ENCODE measurements at places on chromosomes 5 and 9.

- DNase-seq, result no peak
These were observed 3.2 kb upstream of the TLE4 start for GRCh38 chr9:79568337-79569101.

GRCh38 chr5:174900240-174900865, 176.0 kb downstream of the MSX2 start:
- no peak for DNase-seq

- no peak for DNase-seq
These were observed 7.6 kb upstream of the CAMSAP1 start for GRCh38 chr9:135914921-135915320.

- no peak for DNase-seq
These were observed 161.4 kb downstream of the PIK3R1 start for GRCh38 chr5:68376935-68377334.

- no peak for DNase-seq
These were observed 118.2 kb downstream of the BOD1 start for GRCh38 chr5:173498286-173498685.

DNA sequence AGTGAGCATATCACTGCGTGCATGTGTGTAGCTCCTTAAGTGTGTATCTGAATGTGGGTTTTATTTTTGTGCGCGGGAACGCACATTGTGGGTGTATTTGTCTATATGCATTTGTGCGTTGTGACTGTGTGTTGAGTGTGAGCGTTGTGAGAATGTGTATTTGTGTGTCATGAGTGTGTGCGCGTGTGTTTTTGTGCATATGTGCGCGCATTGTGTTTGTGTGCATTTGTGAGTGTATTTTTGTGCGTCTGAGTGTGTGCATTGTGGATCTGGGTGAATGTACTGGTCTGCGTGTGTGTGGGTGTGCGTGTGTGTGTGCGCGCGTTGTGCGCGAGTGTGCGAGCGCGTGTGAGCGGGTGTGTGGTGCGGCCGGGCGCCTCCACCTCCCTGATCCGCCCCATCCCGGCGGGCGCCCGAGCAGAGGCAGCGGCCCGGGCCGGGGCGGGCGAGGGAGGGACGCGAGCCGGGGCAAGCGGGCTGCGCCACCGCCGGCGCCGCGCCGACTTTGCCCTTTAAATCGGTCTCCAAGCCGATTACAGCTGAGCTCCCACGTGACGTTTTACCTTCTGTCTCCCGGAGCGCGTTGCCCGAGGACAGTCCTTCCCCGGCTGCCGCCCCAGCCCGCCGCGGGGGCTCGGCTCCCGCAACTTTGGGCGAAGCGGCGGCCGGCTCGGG, at the start of gene RASGRF2:
Gene RASGRF2 (plus strand): TSS at position 596 of the 675 bp plus-strand sequence. CDS start 376 bp downstream, outside the sequence.
- peak; percentile 81 for DNase-seq

- no peak for DNase-seq
These were observed 36.4 kb upstream of the NKX2-5 start for GRCh38 chr5:173271419-173271818.

DNA sequence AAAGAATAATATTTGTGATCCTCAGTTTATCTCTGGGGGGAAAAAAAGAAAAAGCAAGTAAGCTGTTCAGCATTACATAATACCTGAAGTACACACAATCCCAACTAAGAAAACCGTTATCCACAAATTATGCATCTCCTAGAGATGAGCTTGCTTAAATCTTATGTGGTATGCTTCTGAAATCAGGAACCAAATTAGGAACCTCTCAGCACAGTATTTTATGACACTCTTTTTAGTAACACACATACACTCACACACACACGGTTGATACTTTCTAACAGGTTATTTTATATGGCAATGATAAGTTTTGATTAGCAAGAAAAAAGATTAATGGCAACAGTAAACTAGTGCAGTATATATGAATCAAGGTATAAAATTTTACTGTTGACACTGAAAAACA, 1.2 kb upstream of the ZNF510 start:
- no peak for DNase-seq

DNA sequence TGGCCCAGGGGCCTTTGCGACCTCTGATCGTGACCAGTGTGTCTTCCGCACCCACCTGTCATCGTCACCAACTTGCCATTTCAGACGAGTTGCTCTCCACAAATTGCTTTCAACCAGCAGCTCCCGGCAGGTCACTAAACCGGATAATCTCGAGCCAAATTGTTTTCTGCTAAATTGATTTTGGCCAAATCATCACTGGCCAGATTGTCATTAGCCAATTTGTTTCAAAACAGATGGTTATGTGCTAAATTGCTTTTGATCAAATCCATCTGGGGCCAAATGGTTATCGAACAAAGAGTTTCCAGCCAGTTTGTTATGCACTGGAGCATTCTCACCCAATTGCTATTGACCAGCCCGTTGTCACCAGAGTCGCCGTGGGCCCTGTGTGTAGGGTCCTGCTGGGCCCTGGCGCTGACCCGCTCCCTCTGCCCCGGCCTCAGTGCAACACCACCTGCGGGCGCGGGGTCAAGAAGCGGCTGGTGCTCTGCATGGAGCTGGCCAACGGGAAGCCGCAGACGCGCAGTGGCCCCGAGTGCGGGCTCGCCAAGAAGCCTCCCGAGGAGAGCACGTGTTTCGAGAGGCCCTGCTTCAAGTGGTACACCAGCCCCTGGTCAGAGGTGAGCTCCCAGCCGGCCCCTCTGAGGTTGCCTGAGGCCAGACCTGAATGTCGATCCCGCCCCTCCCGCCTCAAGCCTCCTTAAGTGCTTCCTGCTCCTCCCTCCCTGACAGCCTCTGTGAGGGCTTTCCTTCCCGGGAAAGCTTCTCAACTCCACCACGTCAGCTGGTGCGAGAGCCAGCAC, 35.6 kb downstream of the ADAMTSL2 start:
- DNase-seq, result no peak

- no peak for DNase-seq
These were observed 7.3 kb upstream of the OR2V1 start for GRCh38 chr5:181138258-181138657.

DNA sequence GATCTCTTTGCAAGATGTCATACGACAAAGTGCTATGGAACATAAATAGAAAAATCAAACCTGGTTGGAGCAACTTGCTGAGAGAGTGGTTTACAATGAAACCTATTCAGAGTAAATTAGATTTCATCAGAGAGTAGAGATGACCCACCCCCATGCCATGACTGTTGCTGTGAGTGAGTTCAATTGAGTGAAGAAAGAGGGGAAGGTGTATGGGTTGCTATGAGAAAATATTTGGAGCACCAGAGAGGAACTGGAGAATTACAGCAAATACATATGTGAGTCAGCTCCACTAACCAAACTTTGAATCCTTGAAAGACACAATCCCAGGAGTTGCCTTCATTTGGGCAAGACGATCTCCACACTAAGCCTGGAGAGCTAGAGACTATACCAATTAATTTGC, 217.2 kb downstream of the RFX3 start:
- DNase-seq, result no peak

DNA sequence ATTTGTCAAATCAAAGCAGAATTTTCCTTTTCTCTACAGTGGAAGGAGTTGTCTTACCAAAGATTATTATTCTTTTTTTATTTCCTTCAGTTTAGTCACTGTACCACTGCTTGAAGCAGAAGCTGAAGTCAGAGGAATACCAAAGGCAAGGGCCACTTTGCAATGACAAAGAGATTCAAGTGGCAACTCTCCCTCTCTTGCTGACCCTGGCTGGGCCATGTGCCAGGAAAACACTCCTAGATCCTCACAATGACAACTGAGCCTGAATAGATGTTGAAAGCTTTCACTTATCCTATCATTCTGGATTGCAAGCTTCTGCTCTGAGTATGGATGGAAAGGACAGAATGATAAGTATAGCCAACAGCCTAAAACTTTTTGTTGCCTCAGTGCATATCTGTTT, 618.3 kb downstream of the NR2F1-AS1 start:
- no peak for DNase-seq

GRCh38 chr9:28502741-28503140, 929.5 kb upstream of the C9orf72 start:
- DNase-seq, result no peak

GRCh38 chr9:78371981-78372380, 75.1 kb downstream of the PSAT1 start:
- no peak for DNase-seq

DNA sequence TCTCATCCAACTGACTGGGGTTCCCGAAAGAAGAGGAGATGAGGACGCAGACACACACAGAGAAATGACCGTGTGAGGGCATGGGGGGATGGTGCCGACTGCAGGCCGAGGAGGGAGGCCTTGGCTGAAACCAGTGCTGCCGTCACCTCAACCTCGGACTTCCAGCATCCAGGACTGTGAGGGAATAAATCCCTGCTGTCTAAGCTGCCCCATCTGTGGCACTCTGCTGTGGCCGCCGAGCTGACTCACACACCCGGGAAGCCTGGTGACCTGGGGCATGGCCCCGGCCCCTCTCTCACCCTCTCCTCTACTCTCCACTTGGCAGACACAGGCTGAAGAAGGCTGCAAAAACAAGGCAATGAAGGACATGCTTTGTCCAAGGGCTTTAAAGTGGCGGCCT, 4.4 kb upstream of the COL5A1 start:
- DNase-seq, result no peak

GRCh38 chr5:37174928-37175327, 74.2 kb downstream of the CPLANE1 start:
- DNase-seq, result no peak

Data from small intestine (tissue), 16 donors.